ENCODE measurements at places on chromosomes 12 and 14.

GRCh38 chr12:20268121-20268732 is 100.1 kb upstream of the PDE3A start:
- no peak for DNase-seq

DNA sequence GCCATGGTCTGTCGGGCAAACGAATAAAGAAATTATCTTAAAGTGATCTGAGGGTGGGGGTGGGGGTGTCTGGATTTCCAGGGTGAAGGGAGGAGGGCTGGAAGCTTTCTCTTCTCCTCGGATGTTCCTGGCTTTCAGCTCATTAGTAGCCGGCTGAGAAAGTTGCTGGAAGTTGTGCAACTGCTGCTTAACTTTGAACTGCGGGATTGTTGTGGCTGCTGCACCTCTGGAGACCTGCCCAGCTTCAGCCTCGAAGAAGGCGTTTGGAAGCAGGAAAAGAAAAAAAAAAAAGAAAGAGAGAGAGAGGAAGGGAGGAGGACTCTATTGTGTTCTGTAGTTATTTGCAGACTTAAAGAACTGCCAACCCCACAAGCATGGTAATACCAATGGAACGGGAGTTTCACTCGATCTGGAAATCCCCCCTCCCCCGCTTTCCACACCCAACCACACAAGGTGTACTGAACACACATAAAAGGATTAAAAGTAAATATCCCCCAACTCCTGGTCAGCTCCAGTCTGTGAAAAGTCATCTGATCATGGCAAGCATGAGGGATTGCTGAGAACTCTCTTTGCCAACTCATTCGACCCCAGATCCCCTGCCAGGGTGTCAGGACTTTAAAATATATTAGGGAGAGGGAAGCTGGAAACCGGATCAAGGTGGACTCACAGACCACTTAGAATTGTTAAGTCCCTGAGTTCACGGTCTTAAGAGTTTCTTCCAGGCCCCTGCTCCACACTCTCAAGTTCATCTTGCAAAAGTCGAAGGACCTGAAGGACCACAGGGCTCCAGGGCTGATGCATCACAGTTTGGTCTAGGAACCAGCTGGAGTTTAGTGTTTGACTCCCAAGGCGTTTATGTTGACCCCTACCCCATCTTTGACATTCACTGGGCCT is at the start of gene RASSF9:
Gene RASSF9, minus strand, starts transcription at position 213 of the 894 bp plus-strand sequence. Its CDS starts 208 bp downstream, at position 5.
- no peak for DNase-seq

- no peak for DNase-seq
Observed at GRCh38 chr14:81516986-81517797, 16.5 kb downstream of the SEL1L start.

DNA sequence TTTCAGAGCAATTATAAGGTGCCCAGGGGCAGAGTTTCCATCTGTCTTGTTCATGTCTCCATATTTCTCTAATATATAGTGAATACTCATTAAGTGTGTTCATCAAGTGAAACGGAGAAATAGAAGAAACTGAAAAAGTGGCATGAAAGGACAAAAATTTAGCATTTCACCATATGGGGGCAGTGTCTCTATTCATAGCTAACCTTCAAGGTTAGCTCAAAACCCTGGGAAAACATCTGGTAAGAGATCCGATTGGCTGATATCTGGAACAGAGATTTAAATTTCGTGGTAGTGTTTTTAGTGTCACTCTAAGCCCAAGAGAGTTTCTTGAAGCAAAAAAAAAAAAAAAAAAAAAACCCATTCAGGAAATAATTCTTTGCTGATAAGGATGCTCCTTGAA is 367.5 kb downstream of the DAD1 start:
- peak; percentile 2 for DNase-seq

DNA sequence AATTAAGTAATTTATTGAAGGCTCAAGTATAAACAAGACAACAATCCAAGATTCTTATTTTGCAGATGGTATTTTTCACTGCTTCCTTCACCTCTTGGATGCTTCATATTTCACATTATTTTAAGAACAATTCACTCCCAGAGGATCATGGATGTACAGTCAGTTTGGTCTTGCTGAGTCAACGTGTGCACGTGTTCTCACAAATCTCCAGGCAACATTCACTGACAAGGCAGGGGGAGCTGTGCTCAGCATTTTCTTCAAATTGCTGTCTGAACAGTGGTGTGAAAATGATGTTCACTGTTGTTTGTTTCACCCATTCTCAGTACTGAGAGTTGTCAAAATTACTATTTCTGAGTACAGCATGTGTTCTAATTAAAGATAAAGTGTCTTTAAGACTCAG is 118.3 kb upstream of the SLC38A4 start:
- peak; percentile 48 for DNase-seq

- DNase-seq, result no peak
Observed at GRCh38 chr12:179131-179884, 34.6 kb downstream of the SLC6A12 start.

DNA sequence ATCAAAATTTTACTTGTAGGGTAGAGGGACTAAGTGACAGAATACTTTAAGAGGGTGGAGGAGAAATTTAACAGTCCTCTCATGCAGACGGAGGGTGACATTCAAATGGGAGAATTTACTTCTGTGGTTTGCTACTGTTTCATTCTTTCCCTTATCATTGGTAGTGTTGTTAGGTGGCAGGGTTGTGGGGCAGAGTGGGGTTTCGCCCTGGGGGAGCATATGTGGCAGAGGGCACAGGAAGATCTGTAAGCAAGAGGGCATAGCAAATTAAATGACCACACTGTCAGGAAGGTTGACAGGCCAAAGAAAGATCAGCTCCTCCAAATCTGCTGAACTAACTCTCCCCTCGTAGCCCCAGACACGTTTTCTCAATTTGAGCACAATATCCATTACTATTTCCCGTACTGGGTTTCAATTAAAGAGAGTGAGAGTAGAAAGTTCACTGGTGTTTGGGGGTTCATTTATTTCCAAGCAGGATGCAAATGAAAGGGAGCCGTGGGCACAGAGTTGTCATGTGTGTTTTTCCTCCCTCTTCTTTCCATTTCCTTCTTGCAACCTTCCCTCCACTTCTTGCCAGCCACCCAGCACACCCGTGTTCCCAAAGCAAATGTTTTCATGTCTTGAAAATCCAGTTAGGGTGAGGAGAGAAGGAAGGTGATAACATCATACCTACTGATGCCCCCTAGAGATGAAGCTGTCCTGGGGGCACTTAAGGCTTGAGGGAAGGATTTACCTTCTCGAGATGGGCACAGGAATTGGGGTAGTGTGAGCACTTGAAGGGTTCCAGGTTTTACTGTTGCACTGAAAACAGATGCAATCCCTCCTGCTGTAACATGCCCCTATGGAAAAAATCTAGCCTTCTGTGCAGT is 6.5 kb upstream of the TBX3 start:
- DNase-seq, result no peak
